Amygdala (tissue), 56 donors: ENCODE measurements at places on chromosomes 1 and 21.
A peak's percentile ranks its signal among the peaks of the same experiment; 100 is the strongest.

GRCh38 chr1:150613061-150613920 lies 16.1 kb downstream of the ENSA start:
- DNase-seq, result no peak

DNA sequence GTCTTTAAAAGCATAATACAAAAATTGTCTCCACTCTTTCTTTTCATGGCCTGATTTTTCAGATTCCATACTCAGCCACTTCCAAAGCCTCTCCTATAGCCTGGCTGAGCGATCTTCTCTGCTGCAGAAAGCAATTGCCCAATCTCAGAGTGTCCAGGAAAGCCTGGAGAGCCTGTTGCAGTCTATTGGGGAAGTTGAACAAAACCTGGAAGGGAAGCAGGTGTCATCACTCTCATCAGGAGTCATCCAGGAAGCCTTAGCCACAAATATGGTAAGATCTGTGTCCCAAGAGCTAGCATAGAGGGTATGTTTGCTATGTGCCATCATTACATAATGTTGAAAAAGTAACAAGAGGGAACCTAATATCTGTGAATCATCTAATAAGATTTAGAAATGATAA lies 130.7 kb upstream of the BMP8A start:
- no peak for DNase-seq

GRCh38 chr1:24503870-24504523 lies 1.4 kb downstream of the RCAN3 start:
- DNase-seq, result no peak

GRCh38 chr1:17437580-17438317 lies 1.7 kb downstream of the RCC2 start:
- peak; percentile 21 for DNase-seq

- no peak for DNase-seq
These were observed 119.4 kb upstream of the F3 start for GRCh38 chr1:94660994-94661393.

- no peak for DNase-seq
These were observed 152.7 kb upstream of the CAMK1G start for GRCh38 chr1:209430821-209431259.

DNA sequence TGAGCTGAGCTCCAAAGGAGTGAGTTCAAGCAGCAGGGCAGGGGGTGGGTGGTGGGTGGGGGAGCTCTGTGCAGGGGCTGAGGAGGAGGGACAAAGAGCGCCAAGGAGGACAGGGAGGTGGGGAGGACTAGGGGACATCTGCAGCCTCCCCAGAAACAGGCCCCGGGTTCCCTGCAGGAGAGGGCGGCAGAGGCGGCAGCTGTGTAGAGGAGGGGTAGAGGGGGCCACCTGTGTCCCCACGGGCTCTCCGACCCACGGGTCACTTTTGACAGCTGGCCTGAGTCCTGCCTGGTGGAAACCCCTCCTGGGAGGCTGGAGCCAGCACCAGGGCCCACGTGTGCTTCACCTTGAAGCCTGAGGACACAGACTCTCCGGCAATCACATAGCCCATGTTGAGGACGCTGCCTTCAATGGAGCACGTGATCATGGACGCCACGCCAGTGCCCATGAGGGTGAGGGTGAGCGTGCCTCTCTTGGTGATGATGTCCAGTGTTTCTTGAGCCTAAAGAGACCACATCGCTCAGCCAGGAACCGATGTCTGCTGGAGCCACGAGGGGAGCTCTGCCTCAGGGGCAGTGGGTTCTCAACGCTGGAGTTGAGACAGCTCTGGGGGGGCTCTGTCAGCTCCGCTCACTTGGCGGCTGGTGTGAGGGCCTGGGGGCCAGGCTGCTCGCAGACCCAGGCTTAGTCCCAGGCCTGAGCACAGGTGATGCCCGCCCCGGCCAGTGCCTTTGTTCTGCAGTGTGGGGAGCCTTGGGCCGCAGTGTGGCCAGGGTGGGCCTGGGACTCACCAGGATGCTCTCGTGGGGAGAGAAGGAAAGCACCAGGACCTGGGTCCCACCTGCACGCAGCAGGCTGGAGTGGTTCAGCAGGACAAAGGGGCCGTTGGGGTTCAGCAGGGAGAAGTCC lies 6.6 kb upstream of the TMEM52 start:
- no peak for DNase-seq

DNA sequence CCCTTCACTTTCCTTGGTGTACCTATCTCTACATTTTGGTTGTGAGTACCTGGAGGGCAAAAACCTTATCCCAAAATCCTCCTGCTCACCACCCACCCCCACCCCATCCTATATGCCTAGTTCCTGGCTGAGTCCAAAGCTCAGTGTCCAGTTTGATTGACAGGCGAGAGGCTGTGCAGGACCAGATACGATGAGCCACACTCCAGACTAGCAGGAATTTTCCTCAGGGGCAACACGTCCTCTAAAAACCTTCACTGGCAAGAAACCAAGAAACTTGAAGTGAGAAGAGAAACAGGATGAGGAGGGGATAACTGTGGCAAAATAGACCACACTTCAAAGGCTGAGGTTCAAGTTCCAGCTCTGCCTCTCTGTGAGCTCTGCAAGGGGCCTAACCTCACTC lies 1.1 kb upstream of the SLAMF8 start:
- DNase-seq, result no peak

GRCh38 chr1:205047764-205048231 lies 4.8 kb downstream of the CNTN2 start:
- no peak for DNase-seq

DNA sequence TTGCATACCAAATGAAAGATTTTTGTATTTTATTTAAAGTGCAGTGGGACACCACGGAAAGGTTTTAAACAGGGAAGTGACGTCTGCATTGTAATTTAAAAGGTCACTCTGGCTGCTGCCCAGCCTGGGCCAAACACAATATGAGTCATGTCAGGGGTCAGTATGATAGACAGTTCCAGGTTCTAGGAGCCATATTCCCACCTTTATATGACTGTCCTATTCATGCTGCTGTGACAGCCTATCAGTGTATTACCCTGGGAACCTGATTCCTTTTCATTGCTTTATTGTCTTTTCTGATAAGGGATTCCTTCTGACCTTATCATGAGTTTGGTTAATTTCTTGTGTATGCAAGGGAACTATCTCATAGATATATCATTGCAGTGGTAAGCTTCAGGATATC lies 5.3 kb downstream of the VANGL1 start:
- DNase-seq, result no peak

- DNase-seq, result no peak
These were observed 25.7 kb downstream of the COQ8A start for GRCh38 chr1:226965581-226966440.

DNA sequence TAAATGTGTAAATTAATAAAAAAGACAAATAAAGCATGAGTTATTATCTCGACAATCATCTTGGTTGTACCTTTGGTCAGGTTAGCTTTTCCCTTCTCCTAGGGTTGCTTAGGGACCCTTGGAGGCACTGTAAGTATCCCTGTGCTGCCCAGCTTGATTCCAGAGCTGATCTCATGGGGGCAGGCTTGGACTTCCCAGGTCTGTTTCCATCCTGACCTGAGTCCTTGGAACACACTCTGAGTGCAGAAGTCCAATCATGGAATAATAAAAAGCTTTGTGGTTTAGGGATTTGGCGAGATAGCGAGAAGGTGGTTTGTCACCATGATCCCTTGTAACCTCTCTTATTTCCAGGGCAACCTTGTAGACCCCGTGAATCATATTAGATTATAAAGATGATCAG lies 18.7 kb upstream of the PAPPA2 start:
- DNase-seq, result no peak

- DNase-seq, result no peak
These were observed 3.6 kb downstream of the ADGRL2 start for GRCh38 chr1:81804312-81804711.

GRCh38 chr1:154760469-154760933 lies 109.6 kb downstream of the KCNN3 start:
- DNase-seq, result no peak

GRCh38 chr1:25872713-25873112 lies 2.8 kb downstream of the PAQR7 start:
- no peak for DNase-seq

- no peak for DNase-seq
These were observed 5.9 kb upstream of the SPRR4 start for GRCh38 chr1:152964536-152964935.

- peak; percentile 64 for DNase-seq
These were observed at the start of gene MARK1 for GRCh38 chr1:220527908-220528678. Gene MARK1, plus strand, starts transcription at chr1:220528136. Its CDS starts 687 bp downstream, at chr1:220528823.

GRCh38 chr1:20491178-20491577 lies 5.2 kb upstream of the CAMK2N1 start:
- DNase-seq, result no peak

- no peak for DNase-seq
These were observed 81.9 kb downstream of the GALNT2 start for GRCh38 chr1:230148768-230149469.

- no peak for DNase-seq
These were observed 7.5 kb upstream of the DPH2 start for GRCh38 chr1:43962324-43962723.

DNA sequence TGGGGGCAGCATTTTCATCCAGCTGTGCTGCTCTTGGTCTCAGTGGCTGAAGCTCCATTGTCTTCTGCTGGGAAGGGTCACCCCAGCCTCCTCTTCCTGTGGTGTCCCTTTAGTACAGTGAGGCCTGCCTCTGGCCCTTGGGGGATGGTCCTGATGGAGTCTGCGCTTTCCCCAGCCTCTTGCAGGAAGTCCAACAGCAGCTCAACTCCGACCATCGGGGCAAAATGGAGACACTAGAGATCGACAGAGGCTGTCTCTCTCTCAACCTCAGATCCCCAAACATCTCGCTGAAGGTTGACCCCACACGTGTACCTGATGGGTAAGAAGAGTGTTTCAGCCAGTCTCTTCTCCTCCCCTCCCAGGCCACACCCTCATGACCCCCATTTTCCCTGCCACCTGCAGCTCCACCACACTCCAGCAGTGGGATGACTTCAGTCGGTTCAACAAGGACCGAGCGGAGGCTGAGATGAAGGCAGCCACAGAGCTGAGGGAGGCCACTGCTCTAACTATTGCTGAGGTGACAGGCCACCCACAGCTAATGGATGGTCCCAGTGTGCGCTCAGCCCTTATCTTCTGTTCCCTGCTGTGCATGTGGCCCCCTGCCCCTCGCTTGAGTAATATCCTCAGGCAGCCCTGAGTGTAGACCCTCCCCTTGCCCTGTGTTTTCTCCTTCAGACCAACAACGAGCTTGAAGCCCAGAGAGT lies 2.0 kb upstream of the ADPRS start:
- no peak for DNase-seq

- no peak for DNase-seq
These were observed 39.0 kb downstream of the OLFM3 start for GRCh38 chr1:101957771-101958170.

DNA sequence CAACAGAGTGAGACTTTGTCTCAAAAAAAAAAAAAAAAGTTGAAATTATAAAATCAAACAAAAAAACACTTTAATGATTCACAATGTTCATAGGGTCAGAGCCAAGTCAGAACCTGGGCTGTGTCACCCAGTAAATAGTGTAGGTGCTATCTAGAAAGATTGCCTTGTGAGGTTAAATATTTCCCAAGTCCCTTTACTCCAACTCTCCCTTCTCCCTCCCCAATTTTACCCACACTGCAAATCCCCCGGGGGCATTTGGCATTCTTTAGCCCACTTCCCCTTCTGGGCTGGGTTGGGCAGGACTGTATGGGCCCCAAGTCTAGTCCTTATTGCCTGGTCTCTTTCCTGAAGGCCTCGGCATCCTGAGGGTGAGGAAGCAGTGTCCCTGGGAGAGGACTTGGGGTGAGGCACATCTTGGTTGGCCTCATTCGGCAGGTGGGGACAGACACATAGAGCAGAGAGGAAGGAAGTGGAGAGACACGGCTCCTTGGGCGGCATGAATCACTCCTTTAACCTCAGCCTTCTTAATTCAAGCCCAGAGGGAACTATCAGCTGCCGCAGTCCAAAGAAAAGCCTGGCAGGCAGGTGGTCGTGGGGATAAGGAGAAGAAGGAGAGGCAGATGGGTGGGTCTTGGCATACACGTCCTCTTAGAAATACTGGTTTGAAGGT lies 8.2 kb downstream of the ADORA1 start:
- DNase-seq, result no peak

GRCh38 chr21:37364722-37365121 lies 1.9 kb upstream of the DYRK1A start:
- no peak for DNase-seq

- no peak for DNase-seq
These were observed 7.8 kb upstream of the RBBP5 start for GRCh38 chr1:205129447-205130029.

GRCh38 chr1:224411766-224412165 lies 22.8 kb downstream of the WDR26 start:
- DNase-seq, result no peak

- DNase-seq, result no peak
These were observed 131.0 kb upstream of the HMCN1 start for GRCh38 chr1:185603158-185603557.

- DNase-seq, result peak; percentile 70
These were observed 12.5 kb downstream of the RPS6KA1 start for GRCh38 chr1:26541816-26542711.

- DNase-seq, result peak; percentile 15
These were observed 6.2 kb downstream of the S100A7A start for GRCh38 chr1:153422450-153423068.

DNA sequence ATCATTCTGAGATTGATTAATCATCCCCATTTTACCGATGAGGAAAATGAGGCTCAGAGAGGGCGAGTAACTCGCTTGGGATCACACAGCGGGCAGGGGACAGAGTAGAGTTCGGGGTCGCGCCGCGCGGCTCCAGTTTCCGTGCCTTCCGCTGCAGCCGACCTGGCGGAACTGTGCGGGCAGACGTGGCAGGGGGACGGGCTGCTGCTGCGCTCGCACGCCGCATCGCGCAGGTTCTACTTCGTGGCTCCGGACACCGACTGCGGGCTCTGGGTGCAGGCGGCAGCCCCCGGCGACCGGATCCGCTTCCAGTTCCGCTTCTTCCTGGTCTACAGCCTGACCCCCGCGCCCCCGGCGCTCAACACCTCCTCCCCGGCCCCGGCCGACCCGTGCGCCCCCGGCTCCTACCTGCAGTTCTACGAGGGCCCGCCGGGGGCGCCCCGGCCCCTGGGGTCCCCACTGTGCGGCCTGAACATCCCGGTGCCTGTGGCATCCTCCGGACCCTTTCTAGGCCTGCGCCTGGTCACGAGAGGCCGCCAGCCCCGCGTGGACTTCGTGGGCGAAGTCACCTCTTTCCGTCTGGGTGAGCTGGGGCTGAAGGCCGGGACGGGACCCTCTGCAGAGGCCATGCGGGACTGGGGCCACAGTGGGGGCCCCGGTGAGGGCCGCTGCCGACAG lies 2.3 kb downstream of the LDLRAD2 start:
- no peak for DNase-seq

- DNase-seq, result no peak
These were observed 325.8 kb upstream of the PBX1 start for GRCh38 chr1:164233149-164233548.

- DNase-seq, result no peak
These were observed 143.3 kb upstream of the HP1BP3 start for GRCh38 chr1:20930427-20930826.
